ENCODE measurements at places on chromosomes 11 and 22.

DNA sequence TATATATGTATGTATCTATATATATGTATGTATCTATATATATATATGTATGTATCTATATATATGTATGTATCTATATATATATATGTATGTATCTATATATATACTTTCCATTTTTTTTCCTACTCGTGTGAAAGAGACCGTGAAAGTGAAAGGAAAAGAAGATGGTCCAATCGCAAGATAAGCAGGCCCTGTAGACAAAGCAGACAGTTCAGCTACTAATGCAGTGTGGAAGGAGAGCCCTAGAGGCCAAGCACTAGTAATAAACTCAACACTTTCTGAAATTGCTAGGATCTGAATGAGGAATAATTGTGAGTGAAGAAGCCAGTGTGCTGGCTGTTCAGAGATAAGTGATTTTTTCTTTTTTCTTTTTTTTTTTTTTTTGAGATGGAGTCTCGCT is 47.2 kb downstream of the MCHR1 start:
- peak; percentile 86 for DNase-seq

DNA sequence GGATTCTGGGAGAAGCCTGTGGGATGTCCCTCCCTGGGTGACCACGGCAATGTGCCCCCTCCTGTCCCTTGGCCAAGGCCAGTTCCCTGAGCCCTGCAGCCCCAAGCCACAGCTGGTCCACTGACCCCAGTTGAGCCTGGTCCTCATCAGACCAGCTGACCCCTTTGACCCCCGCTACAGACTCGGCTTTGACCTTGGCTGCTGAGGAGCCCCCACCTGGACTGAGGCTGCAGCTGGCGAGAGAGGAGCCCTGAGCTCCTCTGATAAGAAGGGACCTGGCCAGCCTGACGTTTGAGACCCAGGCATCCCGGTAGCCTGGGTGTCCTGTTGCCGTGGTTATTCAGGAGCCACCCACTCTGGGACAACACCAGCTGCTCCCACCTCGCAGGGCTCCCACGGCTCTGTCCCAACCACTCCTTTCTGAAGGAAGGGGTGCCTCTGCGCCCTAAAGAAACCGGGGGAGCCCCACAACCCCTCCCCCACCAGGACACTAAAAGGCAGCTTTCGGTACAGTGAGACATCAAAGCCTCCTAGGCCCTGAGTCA is 3.0 kb downstream of the ASCL2 start:
- no peak for DNase-seq

- no peak for DNase-seq
Measured at GRCh38 chr11:65646958-65647701, 9.2 kb downstream of the SIPA1 start.

GRCh38 chr11:8724682-8725081 is 42.1 kb downstream of the RPL27A start:
- DNase-seq = no peak

DNA sequence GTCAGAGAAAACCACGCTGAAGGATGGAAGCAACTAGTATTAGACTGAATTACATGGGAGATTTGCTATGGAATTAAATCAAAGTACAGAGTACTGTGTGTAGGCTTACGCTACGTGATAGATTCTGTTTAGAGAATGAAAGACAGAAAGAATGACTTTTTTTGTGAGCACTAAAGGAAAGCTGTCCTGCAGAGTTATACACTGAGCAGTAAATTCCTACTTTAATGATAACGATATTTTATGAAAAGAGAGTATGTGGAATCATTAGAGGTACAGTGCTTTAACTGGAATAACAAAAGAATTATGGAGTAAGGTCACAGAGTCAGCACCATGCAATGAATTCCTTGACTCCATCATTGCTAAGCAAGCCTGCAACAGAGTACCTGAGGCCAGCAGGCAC is 295.3 kb upstream of the SYN3 start:
- no peak for DNase-seq

GRCh38 chr11:15493066-15493465 is 378.3 kb downstream of the INSC start:
- no peak for DNase-seq

GRCh38 chr11:14118072-14118471 is 155.5 kb downstream of the SPON1 start:
- no peak for DNase-seq

GRCh38 chr22:49163258-49163959 is 664.3 kb downstream of the BRD1 start:
- no peak for DNase-seq

DNA sequence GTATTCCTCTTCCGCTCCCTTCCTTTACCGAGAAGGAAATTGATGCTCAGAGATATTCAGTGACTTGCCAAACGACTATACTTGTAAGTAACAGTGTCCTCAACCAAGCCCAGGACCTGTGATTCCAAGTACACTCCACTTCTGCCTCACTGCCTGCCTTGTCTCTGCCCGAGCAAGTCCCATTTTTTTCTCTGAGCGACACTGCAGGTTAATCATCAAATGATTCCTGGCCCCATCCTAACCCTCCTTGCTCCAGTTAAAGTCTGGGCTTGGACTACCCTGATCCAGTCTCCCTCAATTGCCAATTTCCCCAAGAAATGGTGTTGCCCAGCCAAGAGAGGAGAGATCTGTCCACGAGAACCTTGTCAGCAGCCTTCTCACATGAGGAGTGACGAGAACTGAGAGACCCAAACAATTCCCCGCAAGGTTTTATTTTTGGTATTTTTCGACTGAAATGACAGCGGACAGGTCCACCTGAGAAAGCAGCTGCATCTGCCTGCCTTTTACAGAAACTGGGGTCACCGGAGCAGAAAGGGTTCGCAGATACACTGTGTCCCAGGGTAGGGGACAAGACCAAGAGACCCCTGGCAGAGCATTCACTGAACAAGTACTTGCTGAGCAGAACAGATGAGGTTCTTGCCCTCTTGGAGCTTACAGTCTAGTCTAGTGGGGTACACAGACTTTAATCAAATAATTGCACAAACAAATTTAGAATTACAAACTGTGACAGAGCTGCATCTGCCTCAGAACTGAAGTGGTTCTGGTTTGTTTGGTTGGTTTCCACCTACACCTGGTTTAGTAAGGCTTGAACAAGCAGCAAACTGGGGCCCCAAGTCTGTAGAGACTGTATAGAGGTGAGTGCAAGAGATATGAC is 11.4 kb downstream of the POU2AF1 start:
- no peak for DNase-seq

DNA sequence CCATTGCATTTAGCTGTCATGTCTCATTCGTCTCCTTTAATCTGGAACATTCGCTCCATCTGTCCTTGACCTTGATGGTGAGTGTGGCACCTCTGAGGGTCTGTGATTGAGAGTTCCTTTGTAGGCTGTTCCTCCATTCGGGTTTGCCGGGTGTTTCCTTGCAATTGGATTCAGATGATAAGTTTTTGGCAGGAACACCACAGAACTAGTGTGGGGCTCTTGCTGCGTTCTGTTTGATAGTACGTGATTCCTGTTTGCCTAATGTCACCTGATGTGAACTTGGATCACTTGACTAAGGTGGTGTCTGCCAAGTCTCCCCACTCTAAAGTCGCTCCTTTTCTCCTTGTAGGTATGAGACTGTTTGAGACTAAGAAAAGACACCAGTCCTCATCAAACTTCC is 109.7 kb upstream of the TMEM45B start:
- DNase-seq = no peak

Data from T-helper 2 cell (primary cell).